Left renal pelvis (tissue), 4 donors: ENCODE measurements at places on chromosomes 5 and 9. TPM values are rescaled to one million over a fixed set of nuclear protein-coding genes. Genes with fewer than 3 reads are reported as not detected.
A peak's percentile ranks its signal among the peaks of the same experiment; 100 is the strongest.

DNA sequence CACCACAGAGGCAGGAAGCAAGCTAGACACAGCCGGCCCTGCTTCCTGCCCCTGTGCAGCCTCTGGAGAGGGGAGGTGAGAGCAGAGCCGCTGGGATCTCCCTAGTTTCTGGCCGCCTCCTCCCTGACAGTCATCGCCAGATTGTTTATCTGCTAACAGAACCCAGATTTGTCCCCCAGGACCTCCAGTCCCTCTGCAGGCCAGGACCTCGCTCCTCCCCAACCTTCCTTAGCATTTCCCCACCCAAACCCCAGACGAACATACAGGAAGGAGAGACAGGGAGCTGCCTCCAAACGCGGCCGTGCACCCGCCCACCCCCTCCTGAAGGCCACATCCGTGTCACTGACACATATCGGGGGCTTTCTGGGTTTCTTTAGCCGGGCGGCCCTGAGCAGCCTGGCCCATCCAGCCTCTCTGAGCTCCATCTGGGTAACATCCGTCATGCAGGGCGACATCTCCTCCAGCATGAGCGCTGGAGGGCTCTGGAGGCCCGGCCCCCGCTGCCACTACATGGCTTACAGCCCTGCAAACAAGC lies 47.5 kb downstream of the DBH start:
- no peak for DNase-seq

DNA sequence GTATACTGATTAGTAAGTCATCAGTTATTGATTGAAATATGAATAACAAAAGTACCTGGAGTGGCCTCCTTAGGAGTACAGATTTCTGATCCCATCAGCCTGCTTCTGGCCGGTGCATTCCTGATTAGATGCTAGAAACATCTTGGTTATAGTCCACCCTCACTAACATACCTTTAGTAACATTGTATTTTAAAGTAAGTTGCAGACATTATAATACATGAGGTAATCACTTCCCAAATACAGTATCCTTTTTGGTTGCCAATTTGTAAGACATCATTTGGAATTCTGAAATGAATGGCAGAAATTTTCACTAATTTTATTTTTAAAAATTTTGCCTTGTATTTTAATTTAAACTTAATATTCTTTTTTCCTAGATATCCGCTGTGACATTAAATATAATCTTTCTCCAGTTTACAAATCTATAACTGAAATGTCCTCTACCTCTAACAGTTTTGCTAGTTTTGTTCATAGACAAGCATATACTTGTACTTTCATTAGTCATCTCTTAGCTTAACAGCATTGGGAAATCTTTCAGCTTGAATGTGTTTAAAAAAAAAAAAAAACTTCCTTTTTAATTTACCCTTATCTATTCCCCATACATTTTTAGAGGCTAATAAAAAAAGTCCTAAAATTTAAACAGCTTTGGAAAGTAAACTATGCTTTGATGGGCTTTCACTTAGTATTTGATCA lies 178.9 kb downstream of the XRCC4 start:
- no peak for DNase-seq

- no peak for DNase-seq
These were observed 113.8 kb upstream of the CPEB4 start for GRCh38 chr5:173774271-173774761.

DNA sequence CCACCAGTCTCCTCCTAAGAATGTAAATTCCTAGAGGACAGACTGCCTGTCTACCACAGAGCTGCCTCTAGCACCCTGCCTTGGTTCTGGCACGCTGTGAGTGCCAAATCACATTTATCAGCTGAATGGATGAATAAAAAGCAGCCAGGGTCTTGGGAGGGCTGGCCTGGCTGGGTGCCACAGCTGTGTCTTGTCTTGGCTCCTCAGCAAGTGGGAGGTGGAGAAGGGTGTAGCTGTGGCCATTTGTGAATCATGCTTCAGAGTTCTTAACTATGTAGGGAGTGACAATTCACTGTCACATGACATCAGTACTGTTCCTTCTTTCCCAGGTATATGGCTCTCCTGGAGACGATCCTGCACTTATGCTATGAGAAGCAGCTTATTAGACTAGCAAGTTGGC lies 70.6 kb downstream of the DCP2 start:
- DNase-seq = no peak

- no peak for DNase-seq
These were observed 3.4 kb downstream of the PBX3 start for GRCh38 chr9:125750627-125751011.

DNA sequence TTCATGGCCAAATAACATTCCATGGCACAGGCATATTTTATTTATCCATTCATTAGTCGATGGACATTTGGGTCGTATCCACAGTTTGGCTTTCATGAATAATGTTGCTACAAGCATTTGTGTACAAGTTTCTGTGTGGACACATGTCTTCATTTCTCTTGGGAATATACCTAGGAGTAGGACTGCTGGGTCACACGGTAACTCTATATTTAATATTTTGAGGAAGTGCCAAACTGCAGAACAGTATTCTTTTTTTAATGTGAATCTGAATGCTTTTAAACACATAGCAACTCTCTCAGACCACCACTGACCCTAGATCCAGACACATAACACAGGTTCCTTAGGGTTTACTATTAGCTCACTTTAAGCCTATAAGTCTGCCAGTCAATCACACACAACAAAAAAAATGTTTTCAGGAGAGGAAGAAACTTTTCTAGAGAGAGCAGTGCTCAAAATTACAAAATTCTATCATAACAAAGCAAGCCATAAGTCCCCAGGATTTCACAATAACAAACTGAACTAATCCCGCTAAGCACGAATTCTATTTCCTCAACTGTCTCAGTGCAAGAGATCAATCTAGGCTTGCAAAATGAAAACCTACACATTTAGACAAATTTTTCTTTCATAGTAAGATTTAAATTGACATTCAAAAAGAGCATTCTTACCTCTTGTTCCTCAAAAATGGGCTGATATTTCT lies 41.8 kb upstream of the GABBR2 start:
- no peak for DNase-seq

DNA sequence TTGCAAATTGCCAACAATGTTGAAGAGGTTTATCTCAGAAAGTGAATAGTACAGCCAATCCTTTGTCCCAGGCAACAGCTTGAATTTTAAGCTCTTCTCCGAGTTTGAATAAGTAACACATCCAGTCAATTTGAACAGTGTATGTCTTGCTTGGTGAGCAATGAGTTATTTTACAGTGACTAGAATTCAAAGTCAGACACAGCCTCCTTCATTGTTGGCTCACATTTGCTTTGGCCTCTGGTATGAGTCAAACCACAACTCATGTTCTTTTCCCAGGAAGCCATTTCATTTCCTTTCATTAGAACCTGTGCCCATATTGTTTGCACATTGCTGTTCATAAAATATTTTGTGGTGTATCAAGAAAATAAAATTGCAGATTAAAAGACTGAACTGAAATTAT lies 622.0 kb upstream of the DAB2 start:
- DNase-seq = no peak

GRCh38 chr9:16213781-16214515 lies 656.5 kb downstream of the BNC2 start:
- DNase-seq = peak; percentile 61

GRCh38 chr5:15241216-15241821 lies 258.7 kb upstream of the FBXL7 start:
- DNase-seq = no peak

DNA sequence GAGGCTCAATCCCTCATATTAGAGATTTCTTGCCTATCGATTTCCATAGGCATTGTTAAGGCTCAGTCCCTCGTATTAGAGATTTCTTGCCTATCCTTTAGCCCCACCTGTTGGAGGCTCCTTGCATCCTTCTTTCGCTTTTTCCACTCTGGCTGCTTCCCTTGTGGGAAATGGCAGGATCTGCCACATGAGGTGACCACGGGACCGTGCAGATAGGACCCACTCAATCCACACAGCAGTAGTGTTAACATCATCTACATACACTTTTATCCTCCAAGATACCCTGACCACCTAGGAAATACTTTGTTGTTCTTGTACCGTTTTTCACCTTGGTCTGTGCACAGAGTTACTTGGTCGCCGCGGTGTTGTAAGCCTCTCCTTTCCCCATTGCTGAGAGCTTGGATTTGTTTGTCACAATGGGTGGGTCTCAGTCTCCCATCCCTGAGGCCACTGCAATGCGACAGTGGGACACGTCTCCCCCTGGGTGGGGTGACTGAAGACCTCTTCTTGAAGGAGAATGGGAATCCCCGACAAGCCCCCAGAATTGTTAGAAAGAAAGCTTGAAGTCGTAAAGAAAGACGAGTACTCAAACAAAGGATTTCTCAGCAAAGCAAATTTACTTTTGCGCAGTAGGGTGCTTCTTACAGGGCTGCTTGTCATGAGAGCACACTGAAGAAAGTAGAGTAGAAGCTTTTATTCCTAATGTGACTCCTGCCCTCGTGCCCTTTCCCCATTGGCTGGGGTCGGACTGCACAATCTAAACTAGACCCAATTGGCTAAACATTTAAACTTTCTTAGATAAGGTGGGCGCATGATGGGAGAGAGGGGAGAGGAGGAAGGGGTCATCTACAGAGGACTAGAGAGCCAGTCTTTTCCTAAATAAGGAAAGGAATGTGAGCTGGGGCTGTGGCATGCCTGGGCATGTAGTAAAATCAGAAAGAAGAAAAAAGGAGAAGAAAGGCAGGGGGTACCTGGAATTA lies 19.8 kb downstream of the IFT74 start:
- DNase-seq = no peak

Gene RGS14
- polyA plus RNA-seq = 13.9 TPM

Gene TNIP1
- 71.9 TPM for polyA plus RNA-seq

Gene CENPK
- polyA plus RNA-seq = 32.0 TPM

Gene SGCD
- 9.5 TPM for polyA plus RNA-seq

Gene TYRP1
- 0.27 TPM for polyA plus RNA-seq

Gene SEPTIN8
- polyA plus RNA-seq = 85.2 TPM
